ENCODE measurements at places on chromosomes 2 and 18.

- DNase-seq = no peak
These were observed 749.2 kb downstream of the ADCYAP1 start for GRCh38 chr18:1653873-1654272.

DNA sequence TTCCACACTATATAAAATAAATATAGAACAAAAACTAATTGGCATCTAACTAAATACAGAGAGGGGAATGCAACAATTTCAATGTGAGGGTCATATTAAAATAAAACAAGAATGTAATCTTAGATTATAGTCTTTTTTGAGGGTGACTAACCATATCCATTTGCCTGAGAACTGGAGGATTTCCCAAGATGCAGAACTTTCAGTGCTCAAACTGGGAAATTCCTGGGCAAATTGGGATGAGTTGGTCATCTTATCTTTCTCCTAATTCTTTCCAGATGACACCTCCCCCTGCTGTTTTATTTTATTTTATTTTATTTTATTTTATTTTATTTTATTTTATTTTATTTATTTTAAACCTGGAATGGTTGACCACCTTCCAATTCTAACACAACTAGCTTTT is 846.2 kb downstream of the SLC4A3 start:
- DNase-seq = no peak

- no peak for DNase-seq
These were observed 568.8 kb upstream of the ZEB2 start for GRCh38 chr2:145088756-145089155.

DNA sequence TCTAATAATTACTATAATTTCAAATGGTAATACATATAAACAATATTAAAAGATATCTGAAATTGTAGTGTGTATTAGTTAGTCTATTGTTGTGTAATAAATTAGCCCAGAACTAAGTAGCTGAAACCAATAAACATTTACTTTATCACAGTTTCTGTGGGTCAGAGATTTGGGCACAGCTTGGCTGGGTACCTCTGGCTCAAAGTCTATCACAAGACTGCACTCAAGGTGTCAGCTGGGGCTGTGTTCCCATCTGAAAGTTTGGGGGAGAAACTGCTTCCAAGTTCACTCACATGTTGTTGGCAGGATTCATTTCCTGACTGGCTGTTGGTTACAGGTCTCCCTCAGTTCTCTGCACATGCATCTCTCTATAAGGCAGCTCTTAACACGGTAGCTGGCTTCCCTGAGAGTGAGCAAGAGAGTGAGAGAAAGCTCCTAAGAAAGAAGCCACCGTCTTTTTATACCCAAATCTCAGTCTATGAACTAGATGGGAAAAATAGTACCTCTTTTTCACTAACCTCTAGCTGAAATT is 25.6 kb upstream of the WIPF1 start:
- no peak for DNase-seq

DNA sequence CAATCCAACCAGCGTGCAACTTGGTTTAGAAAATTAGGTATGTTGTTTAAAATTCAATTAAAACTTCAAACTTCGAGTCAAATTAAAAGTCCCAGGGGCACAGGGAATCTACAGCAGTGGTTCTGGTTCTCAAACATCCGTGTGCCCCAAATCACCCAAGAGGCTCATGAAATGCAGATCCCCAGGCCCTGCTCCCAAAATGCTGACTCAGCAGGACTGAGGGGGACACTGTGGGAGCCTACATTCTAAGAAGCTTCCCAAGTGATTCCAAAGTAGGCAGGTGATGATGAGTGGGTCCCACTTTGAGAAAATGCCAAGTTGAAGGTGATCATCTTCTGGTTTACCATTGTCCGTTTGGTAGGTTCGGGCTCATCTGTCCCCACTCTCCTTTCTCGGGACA is 82.3 kb downstream of the GALNT14 start:
- DNase-seq = no peak

DNA sequence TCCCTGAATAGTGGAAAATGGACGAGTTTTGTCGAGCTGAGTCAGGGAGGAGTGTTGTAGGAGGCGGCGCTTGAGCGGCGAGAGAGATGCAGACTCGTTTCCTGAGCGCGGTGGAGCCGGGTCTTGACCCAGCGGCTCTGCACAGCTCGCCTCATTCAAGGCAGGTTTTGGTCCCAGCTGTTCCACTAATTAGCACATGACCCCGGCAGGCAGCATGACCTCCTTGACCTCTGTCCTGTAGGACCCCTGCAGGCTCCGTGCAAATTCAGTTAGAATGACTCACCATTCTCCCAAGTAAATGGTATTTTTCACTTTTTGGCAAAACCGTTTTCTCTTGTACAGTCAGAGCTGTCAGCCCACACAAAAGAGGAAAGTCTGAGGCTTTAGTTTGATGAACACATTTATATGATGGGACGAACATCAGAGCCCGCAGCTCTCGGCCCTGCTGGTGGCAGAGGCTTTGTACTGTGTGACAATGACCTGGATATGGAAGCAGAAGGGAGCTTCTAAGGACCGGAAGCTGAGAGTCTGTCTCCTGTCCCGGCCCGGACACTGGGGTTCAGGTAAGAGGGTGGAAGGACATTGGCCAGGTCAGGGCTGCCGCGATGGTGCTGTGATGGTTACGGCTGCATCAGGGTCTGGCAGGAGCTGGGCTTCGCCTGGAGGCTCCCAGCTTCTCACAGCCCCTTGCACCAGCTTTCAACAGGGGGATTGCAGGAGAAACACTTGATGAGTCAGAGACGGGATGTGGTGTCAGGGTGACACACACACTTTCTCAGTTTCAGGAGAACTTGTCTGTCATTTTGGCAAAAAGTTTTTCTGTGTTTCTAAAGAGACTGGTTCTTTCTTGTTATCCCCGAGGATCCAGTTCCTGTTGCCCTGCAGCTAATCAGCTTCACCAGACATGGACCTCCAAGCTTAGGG is 29.9 kb upstream of the ALKAL2 start:
- peak; percentile 40 for DNase-seq

DNA sequence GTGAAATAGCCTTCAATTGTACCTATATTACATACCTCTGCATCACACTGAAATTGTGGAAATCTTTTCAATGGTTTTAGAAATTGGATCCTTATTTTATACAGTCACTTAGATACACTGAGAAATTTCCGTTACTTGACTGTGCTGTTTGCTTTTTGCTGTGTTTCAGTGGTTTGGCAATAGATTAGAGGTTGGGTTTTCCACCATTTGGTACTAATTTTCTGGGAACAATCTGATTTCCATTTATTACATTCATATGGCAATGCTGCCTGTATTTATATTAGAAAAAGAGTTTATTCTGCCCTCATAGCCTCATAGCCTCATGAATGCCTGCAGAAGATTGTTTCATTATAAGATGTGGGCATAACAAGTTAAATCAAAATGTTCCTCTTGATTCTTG is 285.0 kb downstream of the GULP1 start:
- no peak for DNase-seq
